ENCODE measurements at places on chromosomes 4 and X.

DNA sequence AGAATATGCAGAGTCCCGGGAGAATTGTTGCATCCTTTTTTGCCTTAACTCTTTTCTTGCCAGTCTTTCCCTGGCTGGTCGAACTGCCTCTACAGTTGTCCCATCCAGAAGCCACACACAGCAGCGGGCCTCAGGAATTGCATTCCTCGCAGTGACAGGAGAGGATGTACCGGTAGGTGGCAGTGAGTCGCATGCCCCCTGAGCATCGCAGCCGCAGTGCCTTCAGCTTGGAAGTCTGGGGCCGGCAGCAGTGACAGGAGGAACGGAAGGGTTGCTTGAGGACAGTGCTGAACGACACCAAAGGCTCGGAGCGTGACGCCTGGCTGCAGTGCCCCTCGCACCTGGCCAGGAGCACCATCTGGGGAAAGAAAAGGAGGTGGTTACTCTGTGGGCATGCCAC lies 23.5 kb downstream of the NDP start:
- no peak for DNase-seq

DNA sequence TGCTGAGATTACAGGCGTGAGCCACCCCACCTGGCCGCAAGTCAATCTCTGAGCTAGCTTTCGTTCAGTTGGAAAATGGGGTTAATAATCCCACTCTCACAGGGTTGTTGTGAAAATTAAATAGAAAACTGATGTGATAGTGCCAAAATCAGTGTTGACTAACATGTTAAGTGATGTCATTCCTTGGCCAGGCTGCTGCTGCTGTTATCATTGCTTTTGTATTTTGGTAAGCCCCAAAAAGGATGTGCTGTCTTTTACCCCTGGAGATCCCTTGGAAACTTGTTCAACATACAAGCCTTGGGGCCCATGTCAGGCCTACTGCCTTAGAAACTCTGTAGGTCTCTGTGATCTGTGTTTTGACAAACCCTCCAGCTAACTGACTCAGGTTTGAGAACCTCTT lies 106.3 kb downstream of the AFF1 start:
- no peak for DNase-seq

GRCh38 chr4:7194251-7195140 lies 2.2 kb downstream of the SORCS2 start:
- DNase-seq, result no peak

GRCh38 chr4:74374561-74375327 lies 9.8 kb downstream of the EREG start:
- no peak for DNase-seq

- no peak for DNase-seq
These were observed 10.0 kb downstream of the NAA11 start for GRCh38 chr4:79315891-79316290.

GRCh38 chr4:137892134-137892533 lies 350.0 kb downstream of the SLC7A11 start:
- DNase-seq, result no peak

- no peak for DNase-seq
These were observed 78.3 kb upstream of the IL2 start for GRCh38 chr4:122534776-122535175.

DNA sequence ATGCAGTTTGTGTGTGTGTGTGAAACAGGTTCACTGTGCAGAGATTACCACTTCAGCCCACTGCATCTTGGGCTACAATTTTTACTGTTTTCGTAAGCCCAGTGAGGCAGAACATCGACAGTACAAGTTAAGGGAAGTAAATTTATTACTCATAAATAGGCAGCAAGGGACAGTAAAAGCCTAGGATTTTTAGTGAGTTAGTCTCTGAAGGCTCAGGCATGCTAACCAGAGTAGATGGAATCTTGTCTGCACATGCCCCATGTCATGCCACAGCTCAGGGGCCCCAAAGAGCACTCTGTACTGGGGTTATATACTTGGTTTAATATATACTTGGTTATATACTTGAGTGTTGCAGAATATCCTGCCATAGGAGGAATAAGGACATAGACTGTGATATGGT lies 825.7 kb downstream of the TECRL start:
- DNase-seq, result no peak

GRCh38 chr4:24770032-24770584 lies 25.3 kb upstream of the SOD3 start:
- no peak for DNase-seq

- DNase-seq, result no peak
These were observed 229.9 kb downstream of the COL25A1 start for GRCh38 chr4:109072595-109072994.

- DNase-seq, result no peak
These were observed 216.1 kb upstream of the TLL1 start for GRCh38 chr4:165656829-165657490.

GRCh38 chrX:31199056-31199839 lies 127.4 kb upstream of the FTHL17 start:
- no peak for DNase-seq

GRCh38 chr4:159463235-159463634 lies 360.4 kb downstream of the RAPGEF2 start:
- DNase-seq, result no peak

DNA sequence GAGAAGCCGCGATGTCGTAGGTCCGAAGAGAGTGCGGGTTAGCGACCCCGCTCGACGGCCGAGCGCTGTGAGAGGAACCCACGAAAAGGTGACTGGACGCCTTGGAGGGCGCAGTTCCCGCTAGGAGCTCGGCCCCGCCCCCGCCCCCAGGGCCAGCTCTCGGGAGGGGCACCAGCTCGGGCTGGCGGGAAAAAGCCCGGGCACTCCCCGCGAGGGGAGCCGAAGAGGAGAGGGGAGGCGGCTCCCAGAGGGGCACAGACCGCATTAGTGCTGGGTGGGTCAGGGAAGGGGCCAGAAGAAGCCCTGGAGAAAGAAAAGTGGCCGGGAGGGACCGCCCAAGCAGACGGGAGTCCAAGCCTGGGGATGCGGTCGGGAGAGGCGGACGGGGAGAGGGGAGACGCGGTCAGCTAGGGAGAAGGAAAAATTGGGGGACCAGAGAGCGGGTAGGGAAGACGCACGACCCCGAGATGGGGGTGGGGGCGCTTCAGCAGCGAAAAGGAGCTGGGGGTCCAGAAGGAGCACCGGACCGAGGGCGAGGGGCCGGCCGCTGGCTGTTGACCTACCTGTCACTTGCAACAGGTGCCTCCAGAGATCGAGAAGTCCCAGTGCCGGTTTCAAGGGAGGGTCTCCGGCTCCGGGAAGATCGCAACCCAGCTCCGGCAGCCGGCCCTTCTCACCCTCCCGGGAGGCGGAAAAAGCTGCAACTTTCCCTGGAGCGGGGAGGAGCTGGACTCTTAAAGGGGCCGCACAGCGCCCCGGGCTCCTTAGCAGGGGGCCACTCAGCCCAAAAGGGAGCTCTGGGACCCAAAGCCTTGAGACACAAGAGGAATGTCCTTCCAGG lies at the start of gene SYTL4:
TSS of gene SYTL4 (minus strand) at position 681 of the 841 bp plus-strand sequence. CDS start 30,084 bp downstream, outside the sequence.
- no peak for DNase-seq

GRCh38 chr4:10091531-10092181 lies 24.9 kb downstream of the WDR1 start:
- no peak for DNase-seq

- DNase-seq, result no peak
These were observed 317.8 kb upstream of the GALNT7 start for GRCh38 chr4:172850838-172851237.

GRCh38 chr4:101277671-101278070 lies 69.7 kb downstream of the PPP3CA start:
- no peak for DNase-seq

- no peak for DNase-seq
These were observed 2144.2 kb upstream of the AGA start for GRCh38 chr4:179586460-179586859.

- no peak for DNase-seq
These were observed 494.1 kb downstream of the CENPC start for GRCh38 chr4:67051000-67051789.

- no peak for DNase-seq
These were observed 350.1 kb downstream of the AR start for GRCh38 chrX:67893931-67894330.

GRCh38 chrX:9483376-9483775 lies 18.5 kb downstream of the TBL1X start:
- no peak for DNase-seq

DNA sequence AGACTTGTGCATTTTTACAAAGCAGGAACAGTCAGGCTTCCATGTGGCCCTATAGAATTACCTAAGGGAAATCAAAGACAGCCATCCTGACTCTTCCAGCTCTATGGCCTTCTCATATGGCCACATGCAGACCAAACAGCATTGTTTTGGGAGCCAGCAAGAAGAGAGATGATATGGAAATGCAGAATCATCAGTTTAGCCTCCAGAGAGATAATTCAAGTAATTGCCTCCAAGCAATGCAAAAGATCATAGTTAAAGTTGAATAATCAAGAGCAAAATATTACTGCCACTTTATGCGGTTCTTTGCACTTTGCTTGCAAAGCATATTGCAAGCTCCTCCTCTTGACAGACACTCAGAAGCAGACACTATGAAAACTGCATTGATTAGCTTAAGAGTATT lies 207.4 kb downstream of the ARHGAP24 start:
- DNase-seq, result no peak

DNA sequence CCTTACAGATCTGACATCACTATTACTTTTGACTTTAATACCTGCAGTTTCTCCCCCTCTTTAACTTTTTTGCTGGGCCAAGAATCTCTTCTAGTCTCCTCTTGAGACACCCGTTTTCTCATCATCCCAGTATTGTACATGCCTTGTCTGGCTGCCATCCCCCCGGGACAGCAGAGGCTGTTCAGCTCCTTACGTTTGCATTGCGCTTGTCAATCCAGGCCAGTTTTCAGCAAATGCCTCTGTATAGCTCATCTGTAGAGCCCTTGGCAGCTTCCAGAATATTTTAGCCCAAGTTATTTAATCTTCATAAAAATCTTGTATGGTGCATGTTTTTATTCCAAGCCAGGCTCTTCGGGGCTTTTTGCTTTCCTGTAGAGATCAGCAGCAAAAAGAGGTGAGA lies 22.3 kb upstream of the HOPX start:
- DNase-seq, result no peak

GRCh38 chr4:87819281-87819919 lies 13.4 kb upstream of the MEPE start:
- no peak for DNase-seq

DNA sequence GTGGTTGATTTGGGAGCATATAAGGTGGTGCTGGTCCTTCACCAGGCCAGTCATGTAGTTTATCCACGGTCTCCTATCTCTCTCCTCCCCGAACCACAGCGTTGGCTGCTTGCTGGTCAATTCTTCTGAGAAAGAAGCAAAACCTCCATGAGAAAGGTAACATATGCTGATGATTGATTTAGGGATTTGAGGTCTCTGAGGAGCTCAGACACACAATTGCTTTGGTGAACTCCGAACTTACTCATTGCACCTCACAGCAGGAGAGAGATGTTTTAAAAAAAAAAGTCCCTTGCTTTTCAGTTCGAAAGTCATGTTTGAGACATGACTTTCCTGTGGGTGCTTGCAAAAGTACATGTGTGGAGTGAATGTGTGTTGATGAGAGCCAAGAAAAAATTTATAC lies 100.2 kb downstream of the TSPAN7 start:
- no peak for DNase-seq

DNA sequence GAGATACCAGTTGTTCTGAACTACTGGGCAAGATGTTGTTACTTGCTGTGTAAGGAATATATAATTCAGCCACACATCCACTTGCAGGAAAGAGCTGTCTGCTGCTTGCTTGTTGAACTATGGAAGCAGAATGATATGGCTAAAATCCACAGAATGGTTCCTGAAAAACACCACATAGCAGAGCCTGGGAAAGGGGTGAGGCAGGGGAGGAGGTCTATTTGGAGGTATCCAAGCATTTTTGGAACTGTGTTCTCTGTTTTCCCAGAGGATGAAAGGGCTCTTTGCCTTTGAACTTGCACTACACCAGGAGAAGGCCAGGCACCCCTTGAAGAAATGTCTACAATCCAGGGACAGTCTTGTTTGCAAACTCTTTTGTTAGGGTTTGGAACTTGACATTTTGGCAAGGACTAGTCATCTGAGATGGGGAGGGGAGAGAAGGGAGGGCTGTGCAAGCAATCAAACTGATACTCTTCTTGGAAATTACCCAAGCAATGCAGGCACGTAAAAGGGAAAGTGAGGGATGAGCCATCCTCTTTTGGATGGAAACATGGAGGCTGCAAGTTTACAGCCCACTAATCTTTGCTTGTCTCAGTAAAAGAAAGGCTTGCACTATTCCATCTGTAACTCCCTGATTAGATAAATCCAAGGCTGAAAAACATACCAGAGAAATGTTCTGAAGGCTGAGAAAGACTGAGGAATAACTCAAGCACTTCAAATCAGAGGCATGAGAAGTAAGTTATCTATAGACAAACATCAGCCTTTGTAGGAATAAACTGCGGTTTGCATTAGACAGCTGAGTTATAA lies 141.0 kb downstream of the TSPAN5 start:
- DNase-seq, result no peak

- DNase-seq, result no peak
These were observed 104.8 kb upstream of the ENPEP start for GRCh38 chr4:110371016-110371770.

DNA sequence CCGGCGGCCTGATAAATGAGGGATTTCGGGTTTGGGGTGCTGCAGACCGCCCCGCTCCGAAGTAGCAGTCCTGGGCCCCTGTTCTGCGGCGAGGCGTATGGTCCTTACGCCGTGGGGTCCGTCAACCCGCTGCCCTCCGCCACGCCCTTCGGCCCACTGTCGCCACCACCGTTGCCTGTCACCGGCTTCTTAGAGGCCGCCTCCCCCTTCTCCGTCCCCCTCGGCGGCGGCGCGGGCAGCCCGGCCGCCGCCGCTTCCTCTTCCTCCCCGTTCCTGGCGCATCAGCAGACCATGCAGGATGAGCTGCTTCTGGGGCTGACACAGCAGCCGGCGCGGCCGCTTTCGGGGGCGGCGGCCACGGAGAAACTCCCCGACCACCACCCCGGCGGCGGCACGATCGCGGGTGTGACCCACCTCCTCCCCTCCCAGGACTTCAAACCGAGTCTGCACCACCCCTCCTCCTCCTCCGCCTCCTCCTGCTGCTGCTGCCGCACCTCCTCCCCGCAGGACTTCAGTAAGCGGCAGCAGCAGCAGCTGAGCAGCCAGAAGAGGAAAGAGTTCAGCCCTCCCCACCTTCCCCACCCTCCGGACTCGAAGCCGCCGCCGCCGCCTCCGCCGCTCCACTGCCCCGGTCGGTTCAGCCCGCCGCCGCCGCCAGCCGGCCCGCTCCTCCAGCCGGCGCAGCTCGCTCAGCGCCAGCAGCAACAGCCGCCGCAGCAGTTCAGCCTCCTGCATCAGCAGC lies 549 bp downstream of the CPEB2 start:
- DNase-seq, result peak; percentile 69

Data from stimulated activated CD8-positive, alpha-beta memory T cell treated with anti-CD3 and anti-CD28 coated beads, Interleukin-15, amount 100 ng/mL, for 4 hours (primary cell).